ENCODE measurements at places on chromosomes 5 and 9.

DNA sequence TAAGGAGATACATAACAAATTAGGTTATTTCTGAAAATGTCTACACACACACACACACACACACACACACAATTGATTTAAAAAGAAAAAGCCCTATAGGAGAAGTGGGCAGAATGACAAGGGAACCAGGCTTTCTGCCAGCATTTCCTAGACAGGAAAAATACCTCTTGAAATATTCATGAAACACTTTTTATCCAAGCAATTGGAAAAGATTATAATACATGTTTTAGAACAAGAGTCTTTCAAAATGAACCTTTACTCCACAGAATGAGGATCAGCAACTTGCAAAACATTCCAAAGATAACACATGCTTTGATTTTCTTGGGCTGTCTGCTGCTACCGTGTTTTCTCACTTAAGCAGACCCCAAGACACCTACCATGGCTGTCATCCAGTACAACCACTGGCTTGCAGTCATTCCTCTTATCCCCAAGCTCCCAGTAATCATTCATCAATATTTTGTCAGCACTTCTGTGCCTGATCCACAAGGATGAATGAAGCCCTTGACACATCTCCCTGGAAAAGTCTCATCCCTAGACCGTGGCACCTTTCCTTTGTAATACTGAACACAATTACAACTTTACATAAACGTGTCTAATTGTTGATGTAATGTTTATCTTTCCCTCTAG is 717.1 kb upstream of the ZNF608 start:
- DNase-seq, result no peak

GRCh38 chr9:95605101-95605500 is 88.3 kb upstream of the PTCH1 start:
- DNase-seq, result no peak

GRCh38 chr5:64603676-64604075 is 86.6 kb upstream of the SHISAL2B start:
- no peak for DNase-seq

DNA sequence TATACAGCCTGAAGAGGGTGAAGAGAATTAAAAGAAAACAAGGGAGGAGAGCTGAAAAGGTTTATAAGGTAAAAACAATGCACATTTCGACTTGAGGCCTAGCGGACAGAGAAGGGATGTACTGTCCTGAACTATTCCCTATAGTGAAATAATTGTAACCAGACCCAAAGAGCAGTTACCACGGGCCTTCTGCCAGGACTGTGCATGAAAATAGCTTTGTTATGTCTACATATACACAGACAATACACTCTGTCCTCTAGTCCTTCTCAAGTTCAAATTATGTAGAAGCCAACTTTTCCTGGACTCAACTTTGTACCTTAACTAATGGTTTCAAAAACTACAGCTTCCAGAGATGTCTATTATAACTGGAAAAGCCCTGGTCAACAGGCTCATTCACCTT is 223.7 kb downstream of the PCSK5 start:
- no peak for DNase-seq

DNA sequence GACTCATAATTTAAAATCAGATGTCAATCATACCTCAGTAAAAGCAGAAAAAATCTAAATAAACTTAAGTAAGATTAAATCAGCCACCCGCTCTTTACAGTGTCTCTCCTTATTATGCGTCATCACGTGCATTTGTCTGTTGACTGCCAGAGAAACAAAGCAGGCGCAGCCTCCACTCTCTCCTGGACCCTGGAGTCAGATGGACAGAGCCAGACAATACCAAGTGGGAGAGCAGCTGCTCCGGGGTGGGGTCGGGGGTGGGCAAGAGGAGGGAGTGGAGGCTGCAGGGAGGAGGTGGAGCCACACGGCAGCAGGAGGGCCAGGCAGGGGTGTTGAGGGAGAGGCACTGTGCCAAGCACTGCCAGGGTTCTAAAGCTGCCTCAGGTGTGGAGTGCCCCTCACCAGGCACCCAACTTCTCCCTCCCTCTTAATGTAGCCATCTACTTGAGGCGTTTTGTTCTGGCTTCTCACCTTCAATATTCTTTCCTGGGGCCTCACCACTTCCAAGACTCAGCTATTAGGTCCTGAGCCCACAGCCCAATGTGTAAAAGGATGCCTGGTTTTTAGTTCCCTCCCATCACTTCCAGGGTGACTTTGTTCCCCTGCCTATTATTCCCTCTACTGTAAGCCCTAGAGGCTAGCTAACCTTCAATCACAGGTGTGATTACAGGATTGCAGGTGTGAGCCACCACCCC is 96.3 kb downstream of the GLDC start:
- no peak for DNase-seq
